ENCODE measurements at places on chromosomes 12 and 14.
A peak's percentile ranks its signal among the peaks of the same experiment; 100 is the strongest.

DNA sequence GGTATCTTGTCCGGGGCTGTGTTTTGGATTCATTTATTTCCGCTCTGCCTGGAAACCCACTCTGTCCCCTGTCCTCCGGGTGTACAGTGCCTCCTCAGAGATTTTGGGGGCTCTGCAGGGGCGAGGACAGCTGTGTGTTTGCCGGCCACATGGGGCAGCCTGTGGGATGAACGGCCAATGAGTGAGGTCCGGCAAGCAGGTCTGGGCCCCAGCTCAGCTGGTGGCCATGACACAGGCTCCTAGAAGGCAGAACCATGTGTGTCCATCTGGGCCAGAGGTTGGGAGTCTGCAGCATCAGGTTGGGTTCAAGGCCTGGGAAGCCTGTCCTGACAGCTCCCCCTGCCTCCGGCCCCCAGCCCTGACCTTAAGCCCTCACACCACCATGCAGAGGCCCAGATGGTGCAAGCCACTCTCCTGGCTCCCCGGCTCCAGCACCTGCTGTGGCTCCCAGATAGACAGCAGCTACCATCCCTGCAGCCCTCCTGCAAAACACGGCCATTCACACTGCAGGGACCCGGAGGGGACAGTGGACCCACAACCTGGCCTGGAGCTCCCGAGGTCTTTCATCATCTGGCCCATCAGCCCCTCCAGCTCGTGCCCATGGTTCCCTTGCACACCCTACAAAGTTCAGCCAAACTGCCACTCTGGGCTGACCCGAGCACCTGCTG is 220.1 kb upstream of the C14orf180 start:
- no peak for DNase-seq

GRCh38 chr14:35825968-35826217 is 245 bp upstream of the BRMS1L start:
- DNase-seq, result no peak

DNA sequence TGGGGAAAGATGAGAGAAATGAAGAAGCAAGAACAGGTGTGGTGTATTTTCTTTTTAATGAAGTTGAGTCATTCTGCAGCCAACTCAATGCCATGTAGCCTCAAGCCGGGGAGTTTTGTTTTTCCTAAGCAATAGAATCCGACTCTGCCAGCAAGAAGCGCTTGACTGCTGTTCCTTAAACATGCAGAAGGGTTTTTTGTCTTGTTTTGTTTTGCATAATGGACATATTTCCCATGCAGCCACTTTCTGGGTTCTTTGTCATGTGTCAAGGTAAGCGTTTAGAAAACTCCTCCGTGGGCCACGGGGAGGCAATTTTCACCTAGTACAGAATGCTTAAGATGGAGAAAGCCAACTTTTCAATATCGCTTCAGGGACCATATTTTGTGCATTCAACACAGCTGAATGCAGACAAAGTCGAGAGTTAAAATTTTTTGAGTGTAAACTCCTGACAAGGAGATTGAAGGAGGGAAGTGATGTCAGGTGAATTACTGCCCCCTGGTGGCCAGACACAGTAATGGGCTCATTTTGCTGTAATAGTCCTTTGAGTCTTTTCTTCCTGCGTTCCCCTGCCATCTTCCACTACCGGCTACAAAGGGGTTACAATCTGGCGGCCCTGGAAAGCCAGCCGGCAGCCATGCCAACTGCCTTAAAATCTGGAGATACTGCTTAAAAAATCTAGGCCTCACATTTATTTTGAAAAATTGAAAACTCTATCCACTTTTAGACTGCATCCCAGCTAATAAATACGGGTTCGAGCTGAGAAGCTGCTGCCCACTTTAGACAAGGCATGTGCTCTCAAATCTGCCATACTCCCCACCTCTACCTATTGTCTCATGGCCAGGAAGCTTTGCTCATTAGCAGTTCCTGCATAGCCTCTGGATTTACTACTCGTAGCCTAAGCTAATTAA is 3.2 kb upstream of the FICD start:
- DNase-seq, result peak; percentile 44

DNA sequence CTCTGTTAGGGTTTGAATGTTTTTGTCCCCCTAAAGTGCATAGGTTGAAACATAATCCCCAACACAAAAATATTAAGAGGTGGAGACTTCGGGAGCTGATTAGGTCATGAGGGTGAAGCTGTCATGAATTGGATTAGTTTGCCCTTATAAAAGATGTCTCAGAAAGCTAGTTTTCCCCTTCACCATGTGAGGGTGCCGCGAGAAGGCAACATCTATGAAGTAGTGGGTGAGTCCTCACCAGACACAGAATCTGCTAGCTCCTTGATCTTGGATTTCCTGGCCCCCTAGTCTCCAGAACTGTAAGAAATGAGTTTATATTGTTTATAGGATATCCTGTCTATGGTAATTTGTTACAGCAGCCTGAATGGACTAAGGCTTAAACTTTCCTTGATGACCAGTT is 301.5 kb upstream of the ATP2B1 start:
- DNase-seq, result no peak

DNA sequence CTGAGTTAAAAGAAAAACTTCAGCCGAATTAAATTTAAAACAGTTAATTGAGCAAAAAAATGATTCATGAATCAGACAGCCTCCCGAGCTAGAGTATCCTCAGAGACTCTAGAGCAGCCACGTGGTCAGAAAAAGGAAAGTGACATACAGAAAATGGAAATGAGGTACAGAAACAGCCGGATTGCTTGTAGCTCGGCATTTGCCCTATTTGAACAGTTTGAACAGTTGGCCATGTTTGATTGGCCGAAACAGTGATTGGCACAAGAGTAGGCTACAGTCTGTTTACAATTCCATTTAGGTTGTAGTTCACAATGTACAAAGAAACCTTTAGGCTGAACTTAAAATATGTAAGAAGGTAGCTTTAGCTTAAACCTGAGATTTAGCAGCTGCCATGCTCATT is 12.9 kb upstream of the OXA1L start:
- DNase-seq, result no peak

DNA sequence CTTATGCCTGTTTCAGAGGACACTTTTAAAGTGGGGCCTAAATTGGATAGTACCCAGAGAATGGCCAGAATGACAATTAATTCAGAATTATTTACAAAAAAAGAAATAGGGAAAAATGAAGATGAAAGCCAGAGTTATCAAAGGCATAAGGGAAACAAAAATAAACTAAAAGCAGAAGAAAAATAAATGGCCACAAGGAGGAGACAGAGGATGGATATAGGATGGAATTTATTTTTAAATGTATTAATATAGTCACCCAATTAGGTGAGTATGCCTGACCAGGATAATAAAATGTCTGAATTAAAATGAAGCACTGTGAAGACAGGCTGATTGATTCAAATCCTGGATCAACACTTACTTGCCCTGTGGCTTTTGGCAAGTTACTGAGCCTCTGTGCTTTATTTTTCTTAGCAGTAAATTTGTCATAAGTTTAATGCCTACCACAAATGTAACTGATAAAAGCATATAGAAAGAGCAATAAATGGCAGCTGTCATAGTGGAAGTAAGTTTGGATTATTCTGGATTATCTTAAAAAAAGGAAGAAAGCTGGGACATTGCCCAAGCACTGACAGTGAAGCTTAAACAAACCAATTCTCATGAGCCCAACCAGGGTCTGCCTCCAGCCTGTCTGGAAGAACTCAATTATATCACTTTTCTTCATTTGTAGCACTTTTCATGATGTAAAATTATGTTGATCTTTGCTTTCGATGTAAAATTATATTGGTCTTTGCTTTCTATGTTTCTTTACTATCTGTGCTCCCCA is 3.5 kb downstream of the CLEC9A start:
- no peak for DNase-seq

DNA sequence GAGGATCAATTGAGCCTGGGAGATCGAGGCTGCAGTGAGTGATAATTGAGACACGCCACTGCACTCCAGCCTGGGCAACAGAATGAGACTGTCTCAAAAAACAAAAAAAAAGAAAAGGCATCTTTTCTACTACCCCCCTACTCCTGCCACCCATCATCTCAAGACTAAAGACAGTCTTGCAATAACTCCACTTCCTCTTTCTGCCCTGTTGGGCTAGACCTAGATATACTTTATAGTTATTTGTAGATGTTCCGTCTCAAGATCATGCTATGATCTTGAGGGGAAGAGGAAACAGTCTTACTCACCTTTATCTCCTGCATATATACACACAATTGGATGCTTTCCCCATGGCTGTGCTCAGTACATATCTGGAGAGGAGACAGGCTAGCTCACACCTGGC is 12.1 kb upstream of the ESPL1 start:
- peak; percentile 33 for DNase-seq

DNA sequence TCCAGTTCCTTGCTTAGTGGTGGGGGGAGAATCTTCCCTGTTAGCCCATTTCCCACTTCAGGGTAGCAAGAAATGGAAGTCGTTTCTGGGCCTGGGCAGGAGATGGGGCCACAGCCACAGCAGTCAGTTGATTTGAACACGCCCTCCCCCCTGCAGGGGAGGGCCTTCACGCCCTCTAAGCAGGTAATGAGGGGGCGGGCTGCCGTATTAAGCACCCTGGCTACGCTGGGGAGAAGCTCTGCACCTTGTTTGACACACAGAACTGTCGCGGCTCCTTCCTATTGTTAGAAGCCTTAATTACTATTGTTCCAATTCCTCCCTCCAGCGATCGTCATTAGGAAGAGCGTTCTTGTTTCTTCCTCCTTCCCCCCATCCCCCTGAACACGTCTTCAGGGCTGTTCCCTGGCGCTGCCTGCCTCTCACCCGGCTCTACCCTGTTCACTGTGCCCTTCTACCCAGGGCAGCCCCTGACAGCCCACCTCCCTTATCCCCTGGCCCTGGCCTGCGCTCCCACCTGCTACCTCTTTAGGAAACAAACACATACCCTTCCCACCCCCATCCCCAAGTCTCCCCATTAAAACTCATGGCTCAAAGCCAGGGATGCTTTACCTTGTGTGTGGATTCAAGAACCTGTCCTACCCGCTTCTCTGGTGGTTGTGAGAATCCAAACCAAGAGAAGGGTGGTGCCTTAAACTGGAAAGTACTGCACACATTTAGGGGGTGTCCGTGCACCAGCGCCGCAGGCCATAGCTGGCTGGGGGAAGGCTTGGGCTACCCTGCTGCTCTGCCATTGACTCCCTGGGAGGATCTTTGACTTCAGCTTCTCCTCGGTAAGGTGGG is 137.6 kb downstream of the TSPAN9 start:
- no peak for DNase-seq

DNA sequence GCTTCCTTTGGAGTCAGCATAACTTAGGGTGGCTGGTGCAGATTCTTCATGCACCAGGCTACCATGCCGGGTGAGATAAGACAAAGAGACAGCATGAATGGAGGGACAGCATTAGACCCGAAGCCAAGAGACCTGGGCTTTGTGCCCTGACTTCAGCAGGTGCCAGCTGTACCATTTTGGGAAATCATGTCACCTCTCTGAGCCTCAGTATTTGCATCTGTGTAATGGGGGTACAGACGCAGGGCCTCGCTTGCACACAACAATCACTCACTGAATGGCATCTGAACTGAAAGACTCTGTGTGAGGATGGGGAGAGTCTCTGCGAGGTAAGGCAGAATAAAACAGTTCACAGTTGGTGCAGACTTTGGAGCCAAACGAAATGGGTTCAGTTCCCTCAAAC is 1053.7 kb downstream of the VRK1 start:
- no peak for DNase-seq

GRCh38 chr12:57626111-57626920 is 6.7 kb downstream of the B4GALNT1 start:
- DNase-seq, result no peak

GRCh38 chr12:28378736-28379135 is 188.5 kb downstream of the CCDC91 start:
- no peak for DNase-seq
